ENCODE measurements at places on chromosomes 5 and 9.

DNA sequence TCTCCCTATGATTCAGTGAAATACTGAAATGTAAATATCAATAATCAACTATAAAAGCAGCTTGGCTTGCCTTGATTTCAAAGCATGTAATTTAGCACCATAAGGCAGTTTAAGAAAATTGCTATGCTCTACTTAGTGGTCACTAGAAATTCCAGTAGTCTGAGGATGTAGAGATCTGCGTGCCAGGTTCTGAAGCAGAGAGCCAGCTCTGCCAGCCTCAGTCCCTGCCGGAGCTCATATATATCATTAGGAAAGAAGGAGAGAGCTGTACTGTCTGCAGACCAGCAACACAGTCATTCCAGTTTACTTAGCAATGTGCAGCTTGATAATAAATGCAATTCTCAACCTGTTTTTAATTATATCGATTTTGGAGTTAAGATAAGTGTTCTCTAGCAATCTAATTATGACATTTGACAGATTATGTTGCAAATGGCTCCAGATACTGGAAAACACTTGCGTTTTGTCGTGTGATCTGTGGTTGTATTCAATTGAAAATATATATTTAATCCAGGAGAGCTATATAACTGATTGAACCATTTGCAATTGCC lies 540.5 kb downstream of the CTNND2 start:
- no peak for DNase-seq

DNA sequence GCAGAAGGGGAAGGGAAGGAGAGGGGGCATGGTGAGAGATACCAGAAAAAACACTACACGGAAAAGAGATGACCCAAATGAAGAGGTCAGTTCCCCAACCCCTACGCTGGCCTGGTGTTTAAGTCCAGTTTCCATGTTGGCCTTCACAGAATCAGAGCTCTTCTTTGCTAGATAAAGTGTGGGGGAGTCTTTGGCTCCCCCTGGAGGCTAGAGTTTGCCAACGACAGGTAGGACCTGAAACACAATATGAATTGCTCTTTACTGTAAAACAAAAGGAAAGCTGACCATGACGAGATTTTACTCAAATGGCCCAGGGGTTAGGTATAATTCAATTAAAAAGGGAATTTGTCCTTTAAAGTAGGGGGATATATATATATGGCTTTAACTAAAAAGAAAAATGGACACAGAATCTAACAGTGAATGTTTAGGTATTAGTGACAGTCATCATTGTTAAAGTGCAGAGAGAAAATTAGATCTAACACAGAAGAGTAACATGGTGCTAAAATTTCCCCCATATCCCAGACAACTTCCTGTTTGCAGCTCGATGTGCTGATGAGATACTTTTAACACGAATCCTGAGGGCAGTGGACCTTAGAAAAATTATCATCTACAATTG lies 92.0 kb downstream of the SV2C start:
- peak; percentile 10 for DNase-seq

GRCh38 chr5:8870959-8871355 lies 674.9 kb downstream of the SEMA5A start:
- DNase-seq = no peak

DNA sequence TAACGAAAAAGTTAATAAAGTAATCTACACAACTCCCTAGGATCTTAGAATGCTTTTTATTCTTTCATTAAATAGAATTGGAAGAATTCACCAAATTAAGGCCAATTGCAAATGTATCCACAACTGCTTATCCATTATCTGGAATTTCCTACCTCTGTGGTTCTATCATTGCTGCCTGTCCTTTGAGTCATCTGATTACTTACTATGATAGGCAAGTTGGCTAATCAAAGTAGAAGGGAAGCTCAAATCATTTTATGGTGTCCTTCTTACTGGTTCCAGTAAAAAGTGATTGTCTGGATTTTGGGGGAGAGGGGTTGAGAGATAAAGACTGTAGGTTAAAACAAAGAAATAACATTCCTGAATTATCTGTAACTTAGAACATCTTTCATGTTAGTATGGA lies 161.4 kb upstream of the GNA14 start:
- no peak for DNase-seq

DNA sequence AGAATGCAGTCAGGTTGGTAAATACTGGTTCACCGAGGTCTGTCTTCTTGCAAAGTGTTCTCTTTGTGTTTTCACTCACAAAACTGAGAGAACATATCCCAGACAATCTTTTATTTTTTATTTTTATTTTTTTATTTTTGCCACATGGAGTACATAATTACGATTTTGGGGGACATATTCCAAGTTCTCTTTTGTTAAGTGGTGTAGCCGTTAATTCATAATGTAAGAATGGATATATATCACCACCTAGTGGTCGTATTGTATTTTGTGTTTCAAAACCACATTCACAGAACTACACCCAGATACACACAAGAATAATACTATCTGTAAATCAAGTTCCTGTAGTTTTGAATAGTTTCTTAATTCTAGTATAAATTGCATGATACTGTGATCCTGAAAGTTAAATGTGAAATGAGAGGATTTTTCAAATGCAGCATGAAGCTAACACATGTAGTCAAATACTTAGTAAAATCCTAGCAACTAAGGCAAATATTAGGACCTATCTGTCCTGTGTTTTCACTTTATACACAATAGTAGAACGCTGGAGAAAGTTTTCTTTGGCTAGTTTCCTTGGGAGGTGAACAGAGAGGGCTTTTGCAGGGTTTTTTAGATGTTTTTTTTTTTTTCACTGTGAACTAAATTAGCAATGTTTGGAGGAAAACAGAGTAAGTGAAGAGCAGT lies 92.7 kb downstream of the VCAN start:
- no peak for DNase-seq

DNA sequence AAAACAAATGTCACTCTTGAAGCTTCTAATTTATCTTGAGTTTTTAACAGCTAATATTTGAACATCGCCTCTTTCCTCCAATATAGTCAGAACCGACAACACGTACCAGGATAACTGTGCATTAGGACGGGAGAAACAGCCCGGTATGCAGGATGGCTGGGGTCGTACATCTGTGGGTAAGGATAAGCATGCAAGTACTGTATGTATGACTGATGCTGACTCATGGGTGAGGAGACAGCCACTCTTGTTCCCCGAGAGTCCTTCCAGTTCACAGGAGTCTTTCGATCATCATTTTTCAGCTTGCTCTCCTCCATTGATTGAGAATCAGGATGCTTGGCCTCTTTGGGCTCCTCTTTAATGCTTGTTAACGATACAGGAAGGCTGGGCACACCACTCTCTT lies 102.3 kb downstream of the ZNF608 start:
- no peak for DNase-seq

DNA sequence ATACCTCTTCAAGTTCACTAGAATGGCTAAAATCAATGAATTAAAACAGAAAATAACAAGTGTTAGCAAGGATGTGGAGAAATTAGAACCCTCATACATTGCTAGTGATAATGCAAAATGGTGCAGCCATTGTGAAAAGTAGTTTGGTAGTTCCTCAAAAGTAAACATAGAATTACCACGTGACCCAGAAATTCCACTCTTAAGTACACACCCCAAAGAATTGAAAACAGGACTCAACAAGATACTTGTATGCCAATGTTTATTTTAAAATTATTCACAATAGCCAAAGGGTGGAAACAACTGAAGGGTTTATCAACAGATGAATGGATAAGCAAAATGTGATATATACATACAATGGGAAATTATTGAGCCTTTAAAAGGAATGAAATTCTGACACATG lies 70.3 kb downstream of the BARX1 start:
- DNase-seq = no peak

GRCh38 chr9:12964271-12964670 lies 189.5 kb downstream of the LURAP1L start:
- no peak for DNase-seq

DNA sequence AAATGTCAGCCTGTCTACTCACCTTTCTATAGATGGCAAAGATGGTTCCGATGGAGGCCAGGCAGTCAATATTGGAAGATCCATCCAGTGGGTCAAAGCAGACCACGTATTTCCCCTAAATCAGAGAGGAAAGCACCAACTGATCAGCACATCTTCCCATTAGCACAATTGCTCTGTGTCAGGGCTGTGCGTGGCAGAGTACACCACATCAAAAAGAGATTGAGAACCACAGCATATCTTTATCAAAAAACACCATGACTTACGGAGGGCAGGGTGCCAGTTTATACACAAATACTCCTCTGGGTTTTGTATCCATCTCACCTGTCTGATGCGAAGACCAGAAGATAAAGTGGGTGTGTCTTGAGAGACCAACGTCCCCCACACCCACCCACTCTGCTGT lies 9.1 kb downstream of the FBP2 start:
- DNase-seq = no peak

GRCh38 chr9:124663046-124663961 lies 107.8 kb downstream of the NR6A1 start:
- no peak for DNase-seq

GRCh38 chr9:127144670-127145445 lies 22.4 kb upstream of the ANGPTL2 start:
- DNase-seq = no peak

Measured in stimulated activated CD4-positive, alpha-beta T cell treated with anti-CD3 and anti-CD28 coated beads, Interleukin-1b, Interleukin-23, amount 100 ng/mL, for 1 hour (primary cell).